ENCODE measurements at places on chromosomes 3 and 15. TPM values are rescaled to one million over a fixed set of nuclear protein-coding genes. Genes with fewer than 3 reads are reported as not detected.

The RTP1 gene
- not detected for total RNA-seq

The ZNF770 gene
- total RNA-seq: 15.3 TPM

The C2CD4B gene
- not detected for total RNA-seq

The LRRC31 gene
- not detected for total RNA-seq

The TBL1XR1 gene
- total RNA-seq: 88.3 TPM

The THUMPD3 gene
- total RNA-seq: 80.3 TPM

The PTX3 gene
- total RNA-seq: 151 TPM
